ENCODE measurements at places on chromosomes 11 and 22.
A peak's percentile ranks its signal among the peaks of the same experiment; 100 is the strongest.

DNA sequence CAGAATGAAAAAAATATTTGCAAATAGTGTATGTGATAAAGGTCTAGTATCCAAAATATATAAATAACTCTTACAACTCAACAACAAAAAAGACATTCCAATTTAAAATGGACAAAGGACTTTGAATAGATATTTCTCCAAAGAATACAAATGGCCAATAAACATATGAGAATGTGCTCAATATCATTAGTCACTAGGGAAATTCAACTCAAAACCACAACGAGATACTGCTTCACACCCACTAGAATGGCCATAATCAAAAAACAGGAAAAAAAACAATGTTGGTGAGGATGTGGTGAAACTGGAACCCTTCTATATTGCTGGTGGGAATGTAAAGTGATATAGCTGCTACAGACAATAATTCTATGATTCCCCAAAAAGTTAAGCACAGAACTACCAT is 38.6 kb upstream of the RPS13 start:
- DNase-seq: no peak

- no peak for DNase-seq
These were observed 62.0 kb downstream of the ZNF280B start for GRCh38 chr22:22446517-22446916.

- DNase-seq: no peak
These were observed 725.9 kb upstream of the CCDC179 start for GRCh38 chr11:23586173-23586572.

GRCh38 chr11:61149624-61150615 is 11.3 kb downstream of the VPS37C start:
- no peak for DNase-seq

DNA sequence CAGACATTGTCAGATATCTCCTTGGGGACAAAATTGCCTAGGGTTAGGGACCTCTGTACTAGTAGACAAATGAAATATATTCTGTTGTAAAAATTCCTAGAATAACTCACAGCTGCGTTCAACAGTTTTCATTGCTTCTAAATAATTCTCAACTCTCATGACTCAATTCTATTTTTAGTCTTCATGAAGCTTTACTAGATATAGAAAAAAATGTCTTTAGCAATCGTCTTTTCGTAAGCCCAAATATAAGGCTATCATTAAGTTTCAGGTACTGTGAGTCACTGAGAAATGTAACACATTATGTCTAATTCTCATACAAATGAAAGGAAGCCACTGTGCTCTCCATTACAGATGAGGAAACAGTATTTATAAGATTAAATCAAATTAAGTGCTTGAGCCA is 6.4 kb downstream of the MMP12 start:
- peak; percentile 28 for DNase-seq

DNA sequence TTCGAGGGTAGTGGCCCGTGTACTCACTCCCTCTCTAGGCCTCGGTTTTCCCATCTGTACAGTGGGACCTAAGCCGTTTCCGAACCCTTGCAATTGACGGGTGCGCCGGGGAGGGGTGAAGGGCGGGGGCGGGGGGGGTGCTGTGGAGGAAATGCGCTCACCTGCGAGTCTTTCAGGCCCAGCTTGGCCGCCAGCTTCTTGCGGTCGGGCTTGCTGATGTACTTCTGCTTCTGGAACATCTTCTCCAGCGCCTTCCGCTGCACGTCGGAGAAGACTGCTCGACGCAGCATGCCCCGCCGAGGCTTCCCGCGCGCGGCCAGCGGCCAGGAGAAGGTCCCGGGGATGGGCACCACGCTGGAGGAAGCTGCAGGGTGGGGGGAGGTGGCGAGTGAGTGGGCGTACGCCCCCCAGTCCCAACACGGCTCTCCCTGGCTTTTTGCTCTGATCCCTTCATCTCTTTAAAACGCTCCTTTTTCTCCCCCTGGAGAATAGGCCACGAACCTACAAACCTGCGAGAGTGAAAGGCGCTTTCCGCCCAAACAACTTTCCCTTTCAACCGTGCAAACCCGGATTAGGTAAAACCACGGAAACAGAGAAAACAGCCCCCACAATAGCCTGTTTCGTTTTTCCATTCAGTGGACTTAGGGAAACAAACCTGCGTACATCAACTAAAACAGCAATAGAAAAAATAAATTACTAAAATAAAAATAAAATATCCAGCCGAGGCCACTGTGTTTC is 3.2 kb downstream of the DBX1 start:
- no peak for DNase-seq

- DNase-seq: peak; percentile 22
These were observed 6.6 kb upstream of the PTS start for GRCh38 chr11:112219476-112220232.

DNA sequence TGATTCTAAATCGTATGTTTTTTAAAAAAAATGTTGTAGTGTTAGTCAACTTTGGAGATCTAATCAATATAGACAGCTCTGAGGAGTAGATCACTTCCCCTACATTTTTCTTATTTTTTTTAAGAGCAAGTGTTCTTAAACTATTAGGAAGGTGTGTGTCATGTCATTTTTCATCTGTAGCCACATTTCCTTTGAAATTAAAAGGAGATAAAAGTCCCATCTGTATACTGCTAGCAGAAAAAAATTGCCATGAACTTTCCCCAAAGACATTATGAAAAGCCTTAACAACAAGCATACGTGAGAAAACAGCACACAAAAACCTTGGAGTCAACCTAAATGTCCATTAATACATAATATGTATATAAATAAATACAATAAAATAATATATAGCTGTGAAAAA is 286.6 kb downstream of the ETS1 start:
- no peak for DNase-seq

DNA sequence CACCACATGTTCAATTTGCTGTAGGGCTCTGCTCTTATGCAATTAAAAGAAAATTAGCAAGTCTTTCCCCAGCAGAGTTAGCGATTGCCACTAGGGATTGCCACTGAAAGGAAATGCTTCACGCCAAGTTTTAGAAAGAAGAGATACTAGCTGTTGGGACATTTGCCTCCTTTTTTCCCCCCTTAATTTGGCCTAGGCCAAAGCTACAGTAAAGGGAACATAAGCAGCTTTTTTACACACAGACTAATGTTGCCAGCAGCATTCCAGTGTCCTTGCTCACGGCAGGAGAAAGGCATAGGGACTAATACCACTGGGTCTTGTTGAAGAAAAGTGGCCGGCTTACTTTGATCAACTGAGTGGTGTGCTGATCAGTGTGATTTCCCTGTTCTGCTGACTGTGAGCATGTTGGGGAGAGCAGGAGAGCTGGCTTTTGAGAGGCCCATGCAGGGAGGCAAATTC is 71.2 kb downstream of the PHF21A start:
- peak; percentile 97 for DNase-seq

- no peak for DNase-seq
These were observed 50.9 kb downstream of the CWC15 start for GRCh38 chr11:94922321-94923003.

Data from retinal pigment epithelial cell (primary cell).